CD4-positive, alpha-beta T cell treated with Interleukin-15 for 4 hours (primary cell): ENCODE measurements at places on chromosomes 13 and 19.

DNA sequence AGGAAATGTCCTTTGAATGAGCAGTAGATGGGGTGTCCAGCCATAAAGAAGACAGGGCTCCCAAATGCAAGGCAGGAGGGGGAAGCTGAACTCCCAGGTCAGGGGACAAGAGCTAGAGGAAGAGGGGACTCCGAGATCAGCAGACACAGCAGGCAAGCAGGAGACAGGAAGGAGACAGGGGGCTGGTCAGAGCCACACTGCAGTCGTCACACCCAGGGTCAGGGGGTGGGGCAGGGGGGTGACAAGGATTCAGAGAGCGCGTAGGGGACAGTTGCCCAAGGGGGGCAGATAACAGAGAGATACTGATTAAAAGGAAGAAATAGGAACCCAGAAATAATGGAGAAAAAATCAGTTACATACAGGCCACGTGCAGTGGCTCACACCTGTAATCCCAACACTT, 3.2 kb downstream of the HSD17B14 start:
- no peak for DNase-seq

DNA sequence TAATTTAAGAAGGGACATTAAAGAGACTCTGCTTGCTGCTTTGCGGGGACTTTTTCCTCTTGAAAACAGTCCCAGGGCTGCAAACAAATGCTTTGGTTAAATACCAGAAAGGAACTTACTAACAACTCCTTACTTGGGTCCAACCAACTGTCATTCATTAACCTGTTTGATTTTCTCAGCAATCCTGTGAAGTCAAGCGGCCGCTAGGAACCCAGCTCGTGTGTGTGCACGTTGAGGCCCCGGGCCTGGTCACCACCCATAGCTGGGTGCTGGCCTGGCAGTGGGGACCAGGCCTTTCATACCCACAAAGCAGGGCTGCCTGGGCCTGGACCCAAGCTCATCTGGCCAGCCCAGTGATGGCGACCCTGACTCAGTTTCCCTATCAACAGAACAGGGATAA, 50.7 kb downstream of the C1QTNF9 start:
- DNase-seq: no peak

DNA sequence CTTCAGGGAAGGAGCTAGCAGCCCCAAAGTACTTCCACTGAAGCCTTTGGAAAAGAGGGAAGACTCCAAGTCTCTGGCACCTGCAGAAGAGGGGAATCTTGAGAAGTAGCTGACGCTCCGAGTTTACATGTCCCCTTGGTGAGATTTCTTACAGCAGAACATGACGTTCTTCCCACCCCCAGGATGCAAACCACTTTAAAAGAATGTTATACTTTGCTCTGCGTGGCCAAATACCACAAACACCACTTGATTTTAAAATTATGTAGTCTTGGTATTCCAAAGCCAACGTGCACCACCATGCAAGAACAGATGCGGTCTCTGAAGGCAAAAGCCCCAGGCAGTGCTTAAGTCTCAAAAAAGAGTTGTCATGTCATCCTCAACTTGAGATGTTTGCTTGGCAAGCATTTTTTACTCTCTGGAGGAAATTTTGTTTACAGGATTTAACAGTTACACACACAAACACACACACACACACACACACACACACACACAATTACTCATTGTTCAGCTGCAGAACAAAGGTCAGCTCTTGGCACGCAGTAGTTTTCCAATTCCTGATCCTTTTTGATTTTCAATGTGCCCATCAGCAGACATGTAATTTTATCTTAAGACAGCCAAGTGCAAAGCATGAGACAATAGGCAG, 106.1 kb downstream of the RGCC start:
- DNase-seq: no peak

DNA sequence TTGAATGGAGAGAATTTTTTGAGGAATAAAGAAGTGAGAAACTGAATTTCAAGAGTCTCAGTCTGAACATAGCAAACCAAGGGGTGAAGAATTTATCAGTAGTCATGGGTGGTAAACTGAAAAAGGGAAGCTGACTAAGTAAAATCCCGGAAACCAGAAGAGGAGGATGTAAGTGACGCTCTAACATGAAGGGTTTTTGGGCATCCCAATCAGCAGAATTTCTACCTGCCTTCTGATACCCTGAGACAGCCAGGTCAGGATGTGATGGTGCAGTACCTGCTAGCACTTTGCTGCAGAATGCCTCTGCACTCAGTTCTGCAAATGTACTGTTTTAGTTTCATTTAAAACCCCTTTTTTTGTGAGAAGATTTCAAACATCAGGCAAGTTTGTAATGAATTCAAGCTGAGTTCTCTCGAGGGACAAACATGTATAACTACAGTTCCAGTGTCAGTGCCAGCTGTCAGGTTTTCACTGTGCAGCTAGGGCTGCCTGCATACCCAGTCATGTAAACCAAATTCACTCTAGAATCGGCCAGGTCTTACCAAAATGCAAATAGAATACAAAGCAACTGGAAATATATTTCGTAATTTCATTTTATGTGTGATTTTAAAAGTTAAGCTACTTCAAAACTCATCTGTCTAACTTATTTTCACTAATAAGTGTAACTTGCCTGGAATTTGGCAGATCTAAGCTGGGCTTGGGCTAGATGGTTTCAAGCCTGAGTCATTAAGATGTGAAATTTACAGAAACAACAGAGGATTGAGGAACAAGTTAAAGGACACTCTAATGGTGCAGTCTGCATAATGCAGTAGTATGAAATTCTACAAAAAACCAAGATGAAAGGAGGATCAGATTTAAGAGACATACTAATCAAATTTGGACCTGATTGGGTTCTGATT, 13.8 kb downstream of the METTL21C start:
- DNase-seq: peak; percentile 4

DNA sequence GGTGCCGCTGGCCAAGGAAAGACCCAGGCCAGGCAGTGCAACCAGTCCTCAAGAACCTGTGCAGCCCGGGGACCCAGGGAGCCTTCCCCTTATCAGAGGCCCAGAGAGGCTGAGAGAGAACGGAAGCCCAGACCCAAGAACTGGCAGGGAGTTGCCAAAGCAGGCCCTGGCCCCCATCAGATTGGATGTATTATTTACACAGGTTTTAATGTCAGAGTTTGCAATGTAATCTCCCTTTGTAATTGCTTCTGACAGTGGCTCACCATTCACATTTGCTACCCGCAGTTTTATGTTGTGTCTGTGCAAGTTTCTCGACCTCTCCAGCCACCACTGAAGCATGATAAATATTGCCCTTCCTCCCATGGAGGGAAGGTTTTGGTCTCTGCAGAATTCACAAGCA, 660.9 kb downstream of the LIG4 start:
- no peak for DNase-seq

- no peak for DNase-seq
Measured at GRCh38 chr13:42875475-42876269, 94.3 kb downstream of the FAM216B start.

DNA sequence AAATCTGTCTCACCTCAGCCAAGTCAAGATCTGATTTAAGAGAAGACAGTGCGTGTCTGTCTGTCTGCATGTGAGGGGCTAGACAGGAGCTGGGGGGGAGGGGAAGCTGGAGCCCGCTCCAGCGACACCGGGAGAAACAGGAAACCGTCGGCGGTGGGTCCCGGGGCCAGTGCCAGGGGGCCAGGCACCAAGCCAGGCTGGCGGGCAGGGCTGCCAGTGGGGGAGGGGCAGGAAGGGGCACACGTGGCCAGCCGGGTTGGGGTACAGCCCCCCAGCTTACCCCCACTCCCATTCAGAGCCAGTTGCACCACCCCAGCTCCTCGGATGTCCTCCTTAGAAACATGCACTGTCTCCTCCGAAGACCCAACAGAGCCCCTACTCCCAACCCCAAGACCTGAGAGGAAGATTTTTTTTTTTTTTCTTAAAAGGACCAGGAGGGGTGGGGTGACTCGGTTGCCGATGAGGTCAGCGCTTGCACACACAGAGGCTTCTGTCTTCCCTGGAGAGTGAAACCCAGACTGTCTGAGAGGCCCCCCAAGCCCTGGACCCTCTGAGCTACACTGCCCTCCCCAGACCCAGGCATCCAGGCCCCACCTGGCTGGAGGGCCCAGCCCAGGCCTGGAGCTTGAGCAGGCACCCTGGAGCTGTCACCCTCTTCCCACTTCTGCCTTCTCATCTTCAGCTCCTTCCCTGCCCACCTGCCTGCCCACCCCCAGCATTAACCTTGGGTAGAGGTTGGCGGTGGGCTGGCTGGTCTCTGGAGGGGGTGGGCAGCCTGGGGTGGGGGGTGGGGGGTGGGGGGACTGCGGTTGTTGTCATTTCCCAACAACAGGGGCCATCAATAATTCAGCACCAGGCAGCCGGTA, 4.0 kb downstream of the ERF start:
- no peak for DNase-seq

- DNase-seq: no peak
Measured at GRCh38 chr19:15200553-15201364, at the start of gene NOTCH3. Gene NOTCH3, minus strand, starts transcription at chr19:15200995. Its CDS starts 90 bp downstream, at chr19:15200905.

DNA sequence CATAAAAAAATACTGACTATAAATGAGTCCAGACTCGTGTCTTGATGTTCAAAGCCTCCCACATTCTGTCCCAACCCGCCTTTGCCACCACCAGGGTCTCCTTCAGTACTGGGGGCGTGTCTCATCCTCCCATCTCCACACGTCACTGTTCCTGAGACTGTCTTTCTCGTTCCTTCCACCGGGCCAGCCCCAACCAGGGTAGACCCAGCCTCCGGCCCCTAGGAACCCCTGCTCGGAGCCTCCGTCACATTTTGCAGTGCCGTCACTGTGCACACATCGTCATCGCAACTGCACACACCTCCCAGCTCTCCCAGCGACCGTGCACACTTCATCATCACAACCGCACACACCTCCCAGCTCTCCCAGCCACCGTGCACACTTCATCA, 73.4 kb downstream of the SPACA7 start:
- no peak for DNase-seq

DNA sequence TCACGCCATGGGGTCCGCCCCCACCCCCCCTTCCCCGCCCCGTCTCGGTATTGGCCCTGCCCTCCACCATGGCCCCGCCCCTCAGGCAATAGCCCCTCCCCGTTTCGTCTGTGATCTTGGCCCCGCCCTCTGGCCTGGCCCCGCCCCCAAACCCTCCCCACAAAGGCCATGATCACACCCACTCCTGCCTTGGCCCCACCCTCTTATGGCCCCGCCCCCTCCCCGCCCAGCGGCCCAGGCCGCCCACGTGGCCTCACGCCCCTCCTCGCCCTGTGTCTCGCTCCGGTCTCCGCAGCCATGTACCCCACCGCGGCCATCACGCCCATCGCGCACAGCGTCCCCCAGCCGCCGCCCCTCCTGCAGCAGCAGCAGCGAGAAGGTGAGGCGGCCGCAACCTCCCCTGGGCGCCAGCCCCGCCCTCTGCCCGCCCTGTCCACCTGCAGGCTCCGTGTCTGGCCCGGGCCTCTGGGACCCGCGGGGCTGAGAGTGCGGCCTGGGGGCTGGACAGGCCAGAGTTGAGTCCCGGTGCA, 61.3 kb downstream of the CELF5 start:
- no peak for DNase-seq

GRCh38 chr13:40983725-40984667, 35.1 kb downstream of the ELF1 start:
- peak; percentile 36 for DNase-seq

GRCh38 chr13:44142540-44142867, 231.1 kb upstream of the SERP2 start:
- no peak for DNase-seq

DNA sequence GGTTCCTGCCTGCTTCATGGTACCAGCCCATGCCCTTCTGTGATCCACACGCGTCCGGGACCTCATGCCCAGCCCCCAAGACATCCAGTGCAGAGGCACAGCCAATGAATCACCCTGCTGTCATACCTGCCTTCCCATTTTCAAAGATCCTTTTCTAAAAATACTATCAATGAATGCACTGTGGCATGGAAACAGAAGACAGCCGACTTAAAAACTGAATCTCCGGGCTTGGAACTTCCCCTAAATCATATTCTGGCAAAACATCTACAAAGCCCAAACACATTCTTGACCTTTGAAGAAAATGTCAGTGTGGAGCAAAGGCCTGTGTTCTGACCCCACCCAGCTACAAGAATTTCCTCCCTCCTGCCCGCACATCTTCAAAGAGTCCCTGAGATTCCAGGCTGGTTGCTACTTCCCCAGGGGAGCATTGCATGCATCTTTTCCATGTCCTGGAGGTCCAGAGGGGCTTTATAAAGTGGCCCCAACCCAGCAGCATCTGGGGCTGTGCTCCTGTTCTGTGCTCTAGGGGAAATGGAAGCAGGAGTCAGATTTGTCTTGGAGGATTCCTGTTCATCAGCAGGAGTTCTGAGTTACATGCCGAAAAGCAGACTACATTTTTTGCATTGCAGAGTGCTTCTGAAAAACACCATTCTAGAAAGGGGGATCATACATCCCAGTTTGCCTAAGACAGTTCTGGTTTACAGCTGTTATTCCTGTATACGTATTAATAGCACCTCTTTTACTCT, 135.2 kb downstream of the USP12 start:
- no peak for DNase-seq

DNA sequence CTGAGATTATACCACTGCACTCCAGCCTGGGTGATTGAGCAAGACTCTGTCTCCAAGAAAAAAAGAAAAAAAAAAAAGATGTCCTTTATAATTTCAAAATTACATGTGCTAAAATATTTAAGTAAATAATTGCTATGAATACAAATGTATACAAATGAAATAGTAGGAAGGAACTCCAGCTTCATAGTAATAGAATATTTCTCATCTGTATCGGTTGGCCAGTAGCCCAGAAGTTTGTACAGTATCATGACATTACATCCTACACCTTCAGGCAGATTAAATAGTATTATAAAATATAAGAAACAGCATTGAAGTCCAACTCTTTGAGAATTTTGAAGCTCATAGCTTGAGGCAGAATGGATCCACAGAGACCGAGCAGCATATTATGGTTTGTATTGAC, 36.5 kb upstream of the CLDN10 start:
- DNase-seq: no peak

GRCh38 chr13:99844421-99844820, 127.1 kb downstream of the ZIC5 start:
- DNase-seq: no peak
